ENCODE measurements at places on chromosomes 2 and 18.

GRCh38 chr2:12737297-12737696 lies 20.6 kb downstream of the TRIB2 start:
- DNase-seq, result no peak

DNA sequence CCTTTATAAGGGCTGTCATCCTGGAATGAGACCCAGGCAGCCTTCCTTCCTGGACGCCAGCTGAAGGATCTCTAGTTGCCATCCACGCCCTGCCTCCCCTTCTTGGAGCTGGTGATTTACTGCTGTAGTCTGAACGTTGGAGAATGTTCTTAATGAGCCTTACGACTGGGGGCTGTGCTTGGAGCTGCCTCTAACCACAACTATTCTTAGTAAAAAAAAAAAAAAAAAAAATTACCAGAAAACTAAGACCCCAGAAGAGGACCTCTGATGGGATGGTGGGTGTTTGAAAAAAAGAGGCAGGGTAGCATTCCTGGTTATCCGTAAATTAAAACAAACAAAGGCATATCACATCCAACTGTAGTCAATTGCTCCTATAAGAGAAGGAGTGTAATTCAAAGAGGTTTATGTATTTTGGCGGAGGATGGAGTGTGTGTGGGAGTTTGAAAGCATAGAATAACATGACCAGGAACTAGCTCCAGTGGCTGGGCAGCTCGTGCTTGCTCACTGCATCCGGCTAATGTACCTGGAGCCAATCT lies 105.4 kb downstream of the QPCT start:
- no peak for DNase-seq

DNA sequence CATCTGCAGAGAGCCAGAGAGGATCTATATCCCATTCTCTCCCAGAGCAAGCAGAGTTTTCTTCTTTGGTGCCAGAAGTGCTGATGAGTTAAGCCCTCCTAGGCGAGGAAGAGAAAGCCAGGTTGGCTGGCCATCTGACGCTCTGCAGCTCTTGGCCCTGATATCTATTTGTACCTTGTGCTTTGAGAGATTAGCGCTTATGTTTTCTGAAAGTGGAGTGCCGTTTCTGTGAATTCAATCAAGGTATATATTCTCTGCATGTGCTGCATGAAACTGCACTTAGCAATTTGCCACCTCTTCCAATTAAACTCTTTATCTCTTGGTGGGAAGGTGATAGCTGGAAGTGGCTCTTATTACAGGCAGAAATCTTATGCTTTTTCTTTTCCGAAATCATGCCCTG lies 177.5 kb downstream of the LPIN1 start:
- DNase-seq, result no peak

- DNase-seq, result no peak
These were observed 843.0 kb downstream of the DPP10 start for GRCh38 chr2:115285416-115285815.

DNA sequence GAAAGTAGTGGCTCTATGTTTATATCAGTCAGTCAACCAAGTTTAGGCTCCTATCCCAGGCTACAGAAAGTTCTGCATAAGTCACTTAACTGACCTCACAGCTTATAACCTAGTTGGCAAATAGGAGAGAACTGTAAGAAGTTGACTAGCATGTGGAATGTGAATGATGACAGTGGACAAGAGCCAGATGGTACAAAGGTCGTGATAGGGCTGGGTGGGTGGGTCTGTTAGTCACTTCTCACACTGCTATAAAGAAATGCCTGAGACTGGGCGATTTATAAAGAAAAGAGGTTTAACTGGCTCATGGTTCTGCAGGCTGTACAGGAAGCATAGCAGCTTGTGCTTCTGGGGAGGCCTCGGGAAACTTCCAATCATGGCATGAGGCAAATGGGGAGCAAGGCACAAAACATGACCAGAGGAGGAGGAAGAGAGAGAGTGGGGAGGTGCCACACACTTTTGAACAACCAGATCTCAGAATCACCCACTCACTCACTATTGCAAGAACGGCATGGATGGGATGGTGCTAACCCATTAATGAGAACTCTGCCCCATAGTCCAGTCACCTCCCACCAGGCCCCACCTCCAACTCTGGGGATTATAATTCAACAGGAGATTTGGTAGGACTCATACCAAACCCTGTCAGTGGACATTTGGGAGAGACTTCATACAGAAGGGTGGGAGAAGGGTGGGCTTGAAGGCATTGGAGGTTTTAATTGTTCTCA lies 68.8 kb downstream of the LTBP1 start:
- DNase-seq, result no peak

Measured in activated naive CD4-positive, alpha-beta T cell treated with anti-CD3 and anti-CD28 coated beads, Interleukin-2, amount 50 U/mL, for 16 hours (primary cell).